ENCODE measurements at places on chromosomes 13 and 19.
A peak's percentile ranks its signal among the peaks of the same experiment; 100 is the strongest.

- no peak for DNase-seq
Measured at GRCh38 chr19:14515501-14516047, 2.6 kb downstream of the DNAJB1 start.

DNA sequence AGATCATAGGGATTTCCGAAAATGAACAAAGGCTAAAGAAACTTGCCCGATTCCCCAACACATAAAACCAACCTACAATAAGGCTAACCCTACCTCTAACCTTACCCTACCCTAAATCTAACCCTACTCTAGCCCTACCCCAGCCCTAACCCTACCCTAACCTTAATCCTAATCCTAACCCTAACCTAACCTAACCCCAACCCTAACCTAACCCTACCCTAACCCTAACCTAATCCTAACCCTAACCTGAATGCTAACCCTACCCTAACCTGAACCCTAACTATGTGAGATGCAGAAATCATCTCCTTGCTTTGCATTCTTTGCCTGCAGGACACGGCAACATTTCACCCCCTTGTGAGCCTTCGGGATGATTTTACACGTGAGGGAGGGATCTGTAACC, 67.6 kb upstream of the SOX1 start:
- DNase-seq, result no peak

- DNase-seq, result no peak
Measured at GRCh38 chr13:98405107-98405571, 171.8 kb downstream of the STK24 start.

- no peak for DNase-seq
Measured at GRCh38 chr13:38730332-38730731, 43.5 kb downstream of the FREM2 start.

DNA sequence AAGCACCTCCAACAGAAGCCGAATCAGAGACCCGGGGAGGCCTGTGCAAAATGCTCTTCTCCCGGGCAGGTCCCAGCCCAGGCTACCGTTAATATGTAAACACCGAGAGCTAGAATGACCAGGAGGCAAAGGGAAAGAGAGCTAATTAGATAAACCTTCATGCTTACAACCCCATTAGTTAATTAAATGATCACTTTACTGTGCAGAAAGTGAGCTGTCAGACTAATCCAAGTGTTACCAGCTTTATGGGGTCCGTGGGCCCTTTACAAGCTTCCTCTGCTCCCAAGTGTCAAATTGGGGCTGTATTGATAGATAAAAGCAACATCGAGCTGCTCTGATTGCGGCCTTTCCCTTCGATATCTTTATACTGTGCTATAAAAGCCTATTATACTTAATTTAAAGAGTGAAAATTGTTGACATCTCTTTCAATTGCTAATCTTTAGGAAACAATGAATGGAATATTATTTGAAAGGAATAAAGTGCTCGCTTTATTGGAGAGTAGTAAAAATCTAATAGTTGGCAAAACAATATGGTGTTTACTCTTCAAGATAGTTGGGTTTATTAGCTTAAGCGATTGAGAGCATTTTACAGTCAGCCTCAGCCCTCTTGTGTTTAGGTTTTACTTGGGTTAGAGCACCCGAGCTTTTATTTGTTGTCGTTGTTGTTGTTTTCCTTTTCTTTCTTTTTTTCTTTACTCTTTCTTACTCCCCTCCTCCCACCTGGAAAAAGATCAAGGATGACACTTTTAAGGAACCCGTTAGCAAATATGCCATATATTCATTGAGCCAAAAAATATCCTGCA, 189.3 kb upstream of the GPR12 start:
- no peak for DNase-seq

DNA sequence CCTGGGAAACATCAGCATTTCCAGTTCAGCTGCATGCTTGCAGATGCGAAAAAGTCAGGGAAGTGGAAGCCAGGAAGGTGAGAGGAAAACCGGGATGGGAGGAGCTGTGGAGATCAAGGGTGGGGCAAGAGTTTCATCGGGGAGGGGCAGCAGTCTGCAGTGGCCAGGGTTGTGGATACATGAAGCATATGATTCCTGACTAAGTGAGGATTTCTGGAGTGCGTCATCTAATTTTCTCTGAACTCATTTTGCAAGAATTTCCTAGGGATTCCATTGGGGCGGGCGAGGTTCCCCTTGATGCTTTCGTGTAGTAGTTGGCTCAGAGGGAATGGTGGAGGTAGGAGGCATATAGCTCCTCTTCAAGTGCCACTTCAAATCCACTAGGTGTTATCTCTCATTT, 344.1 kb upstream of the TMTC4 start:
- peak; percentile 26 for DNase-seq

- no peak for DNase-seq
Measured at GRCh38 chr19:56092685-56093631, 28.1 kb downstream of the ZNF787 start.

- peak; percentile 91 for DNase-seq
Measured at GRCh38 chr13:85497652-85498051, 301.6 kb downstream of the SLITRK6 start.

DNA sequence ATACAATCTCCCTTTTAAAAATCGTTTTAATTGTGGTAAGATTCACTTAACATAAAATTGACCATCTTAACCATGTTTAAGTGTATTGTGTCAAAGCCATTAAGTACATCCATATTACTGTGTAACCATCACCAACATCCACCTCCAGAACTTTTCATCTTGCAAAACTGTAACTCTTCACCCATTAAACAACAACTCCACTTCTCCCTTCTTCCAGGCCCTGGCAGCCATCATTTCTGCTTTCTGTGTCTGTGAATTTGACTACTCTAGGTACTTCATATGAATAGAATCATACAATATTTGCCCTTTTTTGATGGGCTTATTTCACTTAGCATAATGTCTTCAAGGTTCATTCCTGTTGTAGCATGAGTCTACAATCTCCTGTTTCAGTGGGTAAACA, 36.5 kb upstream of the VWA8 start:
- DNase-seq, result no peak

- DNase-seq, result no peak
Measured at GRCh38 chr19:2358548-2359173, 1.4 kb upstream of the TMPRSS9 start.

GRCh38 chr13:43166644-43167457, 143.5 kb downstream of the DNAJC15 start:
- peak; percentile 61 for DNase-seq

DNA sequence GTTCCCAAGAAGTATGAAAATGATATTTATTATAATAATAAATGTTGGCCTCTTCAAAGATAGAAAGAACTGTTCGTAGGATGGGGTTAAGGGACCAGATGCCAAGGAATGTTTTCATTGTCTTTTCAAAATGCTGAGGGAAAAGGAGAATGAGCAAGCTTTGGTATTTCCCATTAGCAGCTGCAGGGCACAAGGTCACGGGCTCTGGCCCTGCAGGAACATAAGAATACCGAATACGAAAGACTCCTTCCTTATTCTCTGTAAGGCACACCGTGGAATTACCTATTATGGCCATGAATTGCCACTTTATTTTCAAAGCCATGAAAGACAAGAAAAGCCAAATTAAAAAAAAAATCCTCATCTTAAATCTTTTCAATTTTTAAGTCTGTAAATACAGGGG, 49.6 kb upstream of the OLFM4 start:
- DNase-seq, result no peak

DNA sequence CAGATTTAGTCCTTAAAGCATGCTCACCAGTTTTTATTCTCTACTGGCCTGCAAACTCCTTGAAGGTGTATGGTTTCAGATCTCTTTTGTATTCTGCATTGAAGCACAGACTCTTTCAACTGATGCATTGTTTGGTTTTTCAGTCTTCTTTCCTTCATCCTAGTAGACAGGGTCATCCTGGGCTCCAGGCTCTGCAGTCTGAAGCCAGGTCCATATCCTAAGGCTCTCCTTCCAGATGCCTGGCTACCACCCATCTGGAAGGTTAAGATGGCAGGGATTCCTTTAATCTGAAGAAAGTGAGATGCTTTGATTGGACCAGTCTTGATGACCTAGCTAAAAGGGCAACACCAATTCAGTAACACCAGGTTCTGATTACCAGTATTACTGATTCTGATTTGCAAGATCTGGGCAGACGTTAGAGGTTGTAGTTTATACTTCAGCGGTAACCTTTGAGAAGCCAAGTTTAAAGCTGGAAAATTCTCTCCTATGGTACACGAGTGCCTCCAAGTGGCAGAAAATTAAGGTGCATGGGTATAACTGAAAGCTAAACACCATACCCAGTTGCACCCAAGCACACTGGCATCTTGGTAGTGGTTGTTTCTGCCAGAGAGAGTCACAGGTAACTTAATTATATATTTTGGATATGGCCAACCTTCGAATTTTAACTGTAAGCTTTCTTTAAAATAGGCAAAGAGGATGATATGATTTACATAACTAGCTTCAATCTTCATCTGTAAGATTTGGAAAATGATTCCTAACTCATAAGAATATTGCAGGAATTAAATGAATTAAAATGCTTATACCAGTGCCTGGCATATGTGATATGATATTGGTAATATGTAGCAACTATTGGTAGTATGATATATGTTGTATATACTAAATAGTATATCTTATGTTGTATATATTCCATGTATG, 1651.9 kb upstream of the MIR17HG start:
- DNase-seq, result peak; percentile 65

DNA sequence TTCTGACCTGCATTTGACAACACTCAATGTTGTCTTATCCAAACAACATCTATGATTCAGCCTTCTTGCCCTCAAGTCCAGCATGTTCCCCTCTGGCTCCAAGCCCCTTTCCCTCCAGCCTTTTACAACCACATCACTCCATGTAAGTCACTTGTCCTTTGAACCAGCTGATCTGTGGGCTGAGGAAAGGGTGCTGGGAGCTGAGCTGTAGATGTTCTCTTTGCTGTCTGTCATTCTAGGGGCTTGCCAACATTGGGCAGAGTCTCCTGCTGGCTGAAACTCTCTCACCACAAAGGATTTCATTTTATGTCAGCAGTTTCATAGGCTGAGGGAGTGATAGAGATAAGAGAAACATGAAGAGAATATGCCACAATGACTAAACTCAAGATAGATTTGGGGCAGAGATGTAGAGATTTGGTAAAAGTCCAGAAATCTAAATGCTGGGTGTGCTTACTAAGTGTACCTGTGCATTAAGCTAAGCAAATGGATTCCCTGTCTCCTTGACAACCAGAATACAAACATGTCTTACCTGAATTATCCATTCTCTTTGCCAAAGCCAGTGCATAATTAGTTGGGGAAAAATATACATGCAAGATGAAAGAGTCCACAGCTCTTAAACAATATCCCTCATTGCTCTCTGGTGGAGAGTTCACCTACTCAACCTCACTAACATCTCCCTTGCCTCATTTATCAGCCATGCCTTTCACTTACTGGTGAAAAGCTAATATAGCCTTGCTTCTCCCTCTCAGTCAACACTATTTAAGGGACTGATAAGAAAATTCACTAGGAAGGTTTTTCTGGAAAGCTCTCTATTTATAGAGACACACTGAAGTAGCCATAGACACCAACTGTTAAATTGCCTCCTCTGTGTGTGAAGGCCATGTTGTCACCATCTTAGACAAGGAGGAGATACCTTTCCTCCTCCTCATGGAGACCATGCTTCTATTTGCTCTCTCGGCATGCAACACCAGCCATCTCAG, 175.5 kb upstream of the SERP2 start:
- peak; percentile 51 for DNase-seq

- no peak for DNase-seq
Measured at GRCh38 chr13:112668924-112669323, 20.9 kb upstream of the ATP11A start.

DNA sequence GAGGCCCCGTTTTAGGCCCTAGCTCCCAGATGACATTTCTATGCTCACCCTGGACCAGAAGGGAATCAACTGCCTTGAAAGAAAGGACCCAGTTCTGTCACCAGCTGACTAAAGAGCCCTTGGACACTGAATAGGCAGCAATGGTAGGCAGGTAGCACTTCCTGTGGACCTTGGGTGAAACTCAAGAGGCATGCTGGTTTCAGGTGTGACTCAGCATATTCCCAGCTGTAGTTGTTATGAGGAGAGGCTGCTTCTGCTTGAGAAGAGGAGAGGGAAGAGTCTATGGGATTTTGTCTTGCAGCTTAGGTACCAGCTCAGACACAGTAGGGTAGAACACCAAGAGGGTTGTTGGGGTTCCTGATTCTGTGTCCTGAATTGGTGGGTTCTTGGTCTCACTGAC, 37.9 kb upstream of the HTR2A start:
- DNase-seq, result no peak

- DNase-seq, result no peak
Measured at GRCh38 chr19:41847351-41848105, 2.7 kb downstream of the DMRTC2 start.

DNA sequence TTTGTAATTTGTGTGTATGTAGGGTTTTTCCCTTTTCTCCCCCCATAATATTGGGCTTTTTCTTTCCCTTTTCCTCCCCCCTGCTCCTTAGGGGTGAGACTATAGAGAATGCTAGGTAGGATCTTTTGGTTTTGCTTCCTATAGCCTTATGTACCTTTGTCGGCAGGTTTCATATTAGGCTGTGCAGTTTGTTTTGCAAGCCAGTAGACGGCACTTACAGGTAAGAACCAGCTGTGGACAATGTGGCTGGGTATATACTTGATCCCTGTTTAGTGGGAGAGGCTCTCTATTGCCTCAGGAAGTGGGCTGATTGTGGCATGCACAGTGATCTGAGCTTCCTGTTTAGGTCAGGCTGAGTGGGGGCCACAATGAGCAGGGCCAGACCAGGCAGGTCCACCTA, 359.2 kb upstream of the OBI1 start:
- no peak for DNase-seq

DNA sequence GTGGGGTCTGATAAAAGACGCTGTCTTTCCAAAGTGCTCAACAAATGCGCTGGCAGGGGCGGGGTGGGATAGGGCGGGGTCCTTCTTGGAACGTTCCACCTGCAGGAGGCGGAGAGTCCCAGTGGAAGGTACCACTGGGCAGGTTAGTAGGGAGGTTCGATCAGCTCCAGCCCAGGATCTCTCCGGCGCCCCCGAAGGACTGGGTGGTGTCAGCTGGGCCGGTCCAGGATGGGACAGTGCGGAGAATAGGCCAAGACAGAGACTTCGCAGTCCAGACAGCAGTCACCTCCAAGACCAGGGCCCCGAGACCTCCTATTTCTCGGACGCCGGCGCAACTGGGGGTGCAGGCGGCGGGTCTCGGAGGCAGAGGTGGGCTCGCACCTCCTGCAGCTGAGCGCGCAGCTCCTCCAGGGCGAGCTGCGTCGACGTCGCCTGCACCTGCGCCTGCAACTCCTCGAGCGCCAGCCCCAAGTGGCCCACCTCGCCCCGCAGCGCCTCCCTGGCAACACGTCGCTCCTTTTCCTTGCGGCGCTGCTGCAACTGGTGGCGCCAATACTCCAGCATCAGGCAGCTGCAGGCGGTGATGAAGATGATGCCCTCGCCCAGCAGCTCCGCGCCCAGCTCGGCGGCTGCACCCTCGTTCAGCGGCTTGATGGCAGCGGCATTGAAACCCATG, 21.6 kb downstream of the VASP start:
- no peak for DNase-seq

- peak; percentile 86 for DNase-seq
Measured at GRCh38 chr19:37931881-37932655, 25.1 kb downstream of the SIPA1L3 start.

- no peak for DNase-seq
Measured at GRCh38 chr19:5914946-5915781, 1.1 kb downstream of the CAPS start.

GRCh38 chr19:30395283-30395682, 23.1 kb downstream of the ZNF536 start:
- DNase-seq, result no peak

Measured in mesenchymal stem cell (in vitro differentiated cells and primary cell).